ENCODE measurements at places on chromosomes 7 and 10.

DNA sequence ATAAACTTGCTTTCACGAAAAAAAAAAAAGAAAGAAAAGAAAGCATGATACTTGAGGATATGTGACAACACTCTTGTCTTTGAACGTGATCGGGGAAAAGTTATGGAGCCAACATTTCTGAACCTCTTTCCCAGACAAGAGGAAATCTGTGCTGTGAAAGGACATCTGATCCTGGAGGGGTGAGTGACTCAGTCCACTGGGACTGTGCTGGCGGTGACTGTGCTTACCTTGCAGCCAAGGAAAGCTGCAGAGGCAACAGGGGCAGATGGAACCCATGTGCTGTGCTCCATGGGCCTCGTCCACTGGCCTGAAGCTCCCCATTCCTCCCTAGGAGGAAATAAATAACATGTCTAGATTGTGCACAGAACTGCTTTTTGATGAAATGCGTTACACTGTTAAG is 116.5 kb upstream of the RAB11FIP2 start:
- DNase-seq, result no peak

- no peak for DNase-seq
Measured at GRCh38 chr10:126353666-126354065, 34.6 kb downstream of the ADAM12 start.

GRCh38 chr7:100679927-100680575 is 6.5 kb downstream of the GNB2 start:
- no peak for DNase-seq

DNA sequence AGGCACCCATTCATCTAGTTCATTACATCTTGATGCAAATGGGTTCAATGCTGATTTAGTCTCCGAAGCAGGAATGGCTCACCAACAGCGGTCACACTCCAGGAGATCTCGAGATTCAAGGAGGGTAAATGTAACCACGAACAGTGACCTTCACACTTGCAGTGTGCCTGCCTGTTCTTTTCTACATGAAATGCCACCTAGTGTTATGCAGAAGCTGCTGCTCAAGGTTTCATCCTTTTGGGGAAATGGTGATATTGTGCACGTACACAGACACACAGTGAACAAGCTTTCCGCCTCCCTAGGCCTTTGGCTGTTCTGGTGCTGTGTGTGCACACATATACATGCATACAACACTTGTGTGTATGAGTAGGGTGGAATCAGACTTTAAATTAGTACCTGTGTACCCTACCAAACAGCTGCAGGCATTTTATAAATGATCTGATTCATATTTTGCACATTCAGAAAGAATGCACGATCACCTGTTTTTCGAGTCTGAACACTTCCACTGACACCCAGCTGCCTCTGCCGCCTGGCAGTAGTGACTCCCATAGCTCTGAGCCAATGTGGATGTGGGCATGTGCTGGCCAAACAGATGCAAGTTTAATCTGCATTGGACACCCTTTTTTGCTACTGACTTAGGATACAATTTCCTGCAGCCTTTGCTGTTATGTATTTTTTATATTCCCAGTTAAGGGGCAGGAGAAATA is 100.5 kb downstream of the TACC2 start:
- no peak for DNase-seq

- DNase-seq, result no peak
Measured at GRCh38 chr7:87480386-87480785, 4.9 kb upstream of the ABCB4 start.

DNA sequence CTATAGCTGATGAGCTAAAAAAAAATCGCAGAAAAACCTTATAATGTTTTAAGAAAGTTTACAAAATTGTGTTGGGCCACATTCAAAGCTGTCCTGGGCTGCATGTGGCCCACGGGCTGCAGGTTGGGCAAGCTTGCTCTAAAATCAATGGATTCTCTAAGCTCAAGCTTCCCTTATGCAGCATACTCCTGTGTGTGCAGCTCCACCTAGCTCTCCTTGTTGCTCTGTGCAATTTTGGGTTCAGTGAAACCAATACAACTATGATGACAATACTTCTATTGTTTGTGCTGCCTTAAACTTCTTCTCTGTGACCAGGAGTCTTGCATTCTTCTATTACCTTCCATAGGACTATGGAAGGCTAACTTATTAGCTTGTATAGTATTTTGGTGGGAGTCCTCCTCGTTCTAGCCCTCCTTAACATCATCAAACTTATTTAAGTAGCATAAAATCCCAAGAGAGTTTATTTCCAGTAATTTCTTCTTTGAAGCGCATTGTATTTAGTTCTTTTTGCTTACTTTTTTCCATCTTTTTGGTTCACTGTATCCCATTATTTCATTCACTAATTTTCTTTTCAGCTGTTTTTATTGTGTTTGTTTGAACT is 170.9 kb upstream of the SMIM30 start:
- peak; percentile 14 for DNase-seq
